ENCODE measurements at places on chromosomes 7 and 10. TPM values are rescaled to one million over a fixed set of nuclear protein-coding genes. Genes with fewer than 3 reads are reported as not detected.

The CC2D2B gene
- not detected for total RNA-seq

The PRLHR gene
- total RNA-seq, result not detected

The LRGUK gene
- total RNA-seq, result 0.14 TPM

The EVX1 gene
- total RNA-seq, result not detected

The ZCWPW1 gene
- total RNA-seq, result 5.9 TPM

The TUBB8 gene
- not detected for total RNA-seq
